Stimulated activated CD4-positive, alpha-beta T cell treated with anti-CD3 and anti-CD28 coated beads, Interleukin-1b, Interleukin-23, amount 100 ng/mL, for 1 hour (primary cell): ENCODE measurements at places on chromosomes 2 and 18.

- DNase-seq: no peak
These were observed 84.9 kb upstream of the ZCCHC2 start for GRCh38 chr18:62438018-62438329.

GRCh38 chr2:239824046-239824694 is 201.0 kb downstream of the NDUFA10 start:
- DNase-seq: no peak

GRCh38 chr2:9590641-9591040 is 35.0 kb upstream of the ADAM17 start:
- DNase-seq: no peak

DNA sequence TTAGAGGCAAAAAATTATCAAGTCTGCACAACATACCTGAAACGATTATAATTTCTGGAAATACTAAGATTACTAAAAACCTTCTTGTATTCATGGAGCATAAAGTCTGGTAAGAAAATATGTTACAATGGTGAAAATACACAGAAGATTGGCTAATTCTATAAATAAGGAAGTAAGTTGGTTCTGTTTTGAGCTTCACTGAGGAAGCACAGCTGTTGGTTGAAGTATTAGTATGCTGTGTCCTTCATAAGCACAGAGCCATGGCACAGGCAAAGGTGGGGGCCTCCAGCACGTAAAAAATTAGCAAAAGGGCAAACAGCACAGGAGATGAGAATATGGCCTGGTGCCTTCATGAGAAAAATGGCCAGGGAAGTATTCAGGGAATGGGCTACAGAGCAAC is 40.4 kb upstream of the ANKRD62 start:
- no peak for DNase-seq

GRCh38 chr18:78868330-78869316 is 111.0 kb upstream of the SALL3 start:
- no peak for DNase-seq

- DNase-seq: no peak
These were observed 112.6 kb downstream of the CHN1 start for GRCh38 chr2:174892546-174892945.

DNA sequence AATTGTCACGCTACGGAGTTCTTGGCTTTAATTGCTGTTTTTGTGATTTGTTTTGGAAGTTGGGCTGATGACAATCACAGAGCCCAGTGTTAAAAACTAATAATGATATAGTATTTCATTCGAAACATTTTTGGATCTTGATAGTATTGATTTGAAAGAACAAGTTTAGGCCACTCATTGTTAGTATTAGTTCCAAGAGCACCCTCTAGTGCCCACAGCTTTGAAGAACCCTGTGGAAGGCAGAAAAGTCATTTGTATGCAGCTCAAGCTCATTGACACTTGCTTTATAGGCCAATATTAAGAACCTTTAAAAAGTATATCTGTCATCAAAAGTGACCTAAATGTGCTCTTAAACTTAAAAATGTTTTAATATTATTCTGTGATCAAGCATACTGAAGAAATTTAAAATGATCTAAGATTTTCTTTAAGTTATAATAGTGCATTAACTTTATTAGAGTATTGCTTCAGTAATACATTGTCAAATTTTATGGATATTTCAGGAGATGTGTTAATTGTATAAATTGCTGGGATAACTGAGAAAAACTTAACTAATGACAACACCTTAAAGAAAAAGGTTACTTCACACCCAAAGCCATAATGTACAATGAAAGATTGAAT is 191.0 kb downstream of the GRB14 start:
- no peak for DNase-seq

- no peak for DNase-seq
These were observed 50.6 kb upstream of the PTPRM start for GRCh38 chr18:7516266-7517117.

- DNase-seq: no peak
These were observed 2.0 kb upstream of the KIDINS220 start for GRCh38 chr2:8839189-8839965.

GRCh38 chr2:54471221-54471711 is 15.1 kb downstream of the SPTBN1 start:
- DNase-seq: no peak

GRCh38 chr2:232512602-232513001 is 7.6 kb upstream of the PRSS56 start:
- no peak for DNase-seq

DNA sequence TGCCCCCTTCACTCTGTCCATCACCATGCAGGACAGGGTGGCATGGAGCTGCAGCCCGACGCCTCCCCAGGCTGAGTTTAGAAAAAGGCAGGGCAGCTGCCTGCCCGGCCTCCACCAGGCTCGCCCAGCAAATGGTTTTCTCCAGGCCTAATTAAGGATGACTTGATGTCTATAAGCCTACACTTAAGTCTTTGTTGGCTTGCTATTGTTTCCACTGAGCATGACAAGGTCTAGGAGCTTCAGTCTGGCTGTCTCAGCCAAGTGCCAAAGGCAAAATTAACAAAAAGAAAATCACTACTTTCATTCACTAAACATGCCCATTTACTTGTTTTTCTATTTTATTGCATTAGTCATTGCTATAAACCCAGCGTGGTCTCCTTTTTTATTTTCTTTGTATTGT is 372.2 kb downstream of the INSIG2 start:
- no peak for DNase-seq

DNA sequence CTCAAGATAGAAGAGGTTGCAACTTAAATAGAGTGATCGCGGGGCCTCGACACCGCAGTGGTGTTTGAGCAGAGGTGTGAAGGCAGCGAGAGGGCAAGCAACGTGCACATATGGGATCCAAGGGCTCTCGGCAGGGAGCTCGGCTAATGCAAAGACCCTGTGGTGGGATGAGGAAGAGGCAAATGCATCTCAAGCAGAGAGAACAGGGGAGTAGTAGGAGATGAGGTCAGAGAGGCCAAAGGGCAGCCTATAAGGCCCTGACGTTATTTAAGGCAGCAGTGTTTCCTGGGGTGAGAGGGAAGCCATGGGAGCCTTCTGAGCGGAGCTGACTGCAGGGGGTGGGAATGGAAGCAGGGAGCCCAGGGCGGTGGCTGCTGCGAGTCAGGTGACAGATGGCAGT is 74.5 kb downstream of the MRPS9 start:
- no peak for DNase-seq

GRCh38 chr2:18345848-18346247 is 214.6 kb downstream of the RDH14 start:
- DNase-seq: no peak

- no peak for DNase-seq
These were observed 472.7 kb upstream of the TRIB2 start for GRCh38 chr2:12244070-12244469.

- no peak for DNase-seq
These were observed 164.4 kb downstream of the TMEFF2 start for GRCh38 chr2:192030289-192030688.

DNA sequence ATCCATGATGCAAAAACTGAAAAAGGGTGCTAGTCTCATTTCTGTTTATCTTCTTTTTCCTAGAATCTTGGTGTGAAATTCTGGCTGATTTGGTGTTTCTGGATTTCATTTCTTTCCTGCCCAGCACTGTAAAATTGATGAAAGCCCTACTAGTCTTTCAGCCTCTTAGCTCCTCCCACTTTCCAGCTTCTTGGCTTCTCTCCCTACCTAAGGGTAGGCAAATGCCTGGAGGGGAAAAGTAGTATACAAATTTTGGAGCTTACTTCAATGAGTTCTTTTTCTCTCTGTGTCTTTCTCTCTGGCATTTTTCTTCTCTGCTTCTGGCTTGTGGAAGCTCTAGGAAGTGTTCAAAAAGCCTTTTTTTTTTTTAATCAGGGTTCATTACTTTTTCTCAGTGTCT is 160.5 kb downstream of the XIRP2 start:
- no peak for DNase-seq

DNA sequence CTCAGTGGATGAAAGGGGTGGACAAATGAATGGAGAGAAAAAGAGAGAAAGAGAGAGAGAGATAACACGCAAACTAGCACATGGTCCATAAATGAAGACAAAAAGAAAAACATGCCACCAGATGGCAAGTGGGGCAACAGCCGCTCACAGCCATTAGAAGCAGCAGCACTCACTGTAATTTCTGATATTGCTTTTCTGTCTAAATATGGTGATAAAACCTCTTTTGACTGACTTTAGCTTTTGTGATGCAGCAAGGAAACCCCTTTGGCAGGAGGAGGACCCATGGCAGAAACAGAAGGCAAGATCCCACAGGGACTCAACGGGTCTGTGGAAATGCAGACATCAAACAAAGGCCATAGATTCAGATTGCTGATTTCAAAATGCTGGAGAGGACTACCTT is 88.0 kb upstream of the CDH20 start:
- DNase-seq: no peak

- no peak for DNase-seq
These were observed 34.6 kb downstream of the SETBP1 start for GRCh38 chr18:44715245-44715644.

GRCh38 chr2:220053919-220054318 is 426.5 kb downstream of the SLC4A3 start:
- DNase-seq: no peak

- no peak for DNase-seq
These were observed 46.2 kb downstream of the CCBE1 start for GRCh38 chr18:59651071-59651470.

DNA sequence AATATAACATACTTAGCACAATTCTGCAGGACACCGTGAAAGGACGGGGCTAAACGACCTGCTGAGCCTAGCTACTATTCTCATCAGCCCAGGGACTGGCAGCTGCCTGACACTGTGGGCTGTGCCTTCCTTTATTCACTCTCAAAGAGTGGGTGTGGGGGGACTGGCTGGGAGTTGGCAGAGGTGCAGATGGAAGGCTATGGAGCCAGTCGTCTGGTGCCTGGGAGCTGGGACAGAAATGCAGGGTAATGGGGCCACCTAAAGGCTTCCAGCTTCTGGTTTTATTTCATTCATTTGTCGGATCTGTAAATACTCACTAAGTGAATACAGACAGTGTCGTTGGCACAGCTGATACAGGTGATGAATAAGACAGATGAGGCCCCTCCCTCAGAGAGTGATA is 56.0 kb upstream of the NFU1 start:
- DNase-seq: no peak

DNA sequence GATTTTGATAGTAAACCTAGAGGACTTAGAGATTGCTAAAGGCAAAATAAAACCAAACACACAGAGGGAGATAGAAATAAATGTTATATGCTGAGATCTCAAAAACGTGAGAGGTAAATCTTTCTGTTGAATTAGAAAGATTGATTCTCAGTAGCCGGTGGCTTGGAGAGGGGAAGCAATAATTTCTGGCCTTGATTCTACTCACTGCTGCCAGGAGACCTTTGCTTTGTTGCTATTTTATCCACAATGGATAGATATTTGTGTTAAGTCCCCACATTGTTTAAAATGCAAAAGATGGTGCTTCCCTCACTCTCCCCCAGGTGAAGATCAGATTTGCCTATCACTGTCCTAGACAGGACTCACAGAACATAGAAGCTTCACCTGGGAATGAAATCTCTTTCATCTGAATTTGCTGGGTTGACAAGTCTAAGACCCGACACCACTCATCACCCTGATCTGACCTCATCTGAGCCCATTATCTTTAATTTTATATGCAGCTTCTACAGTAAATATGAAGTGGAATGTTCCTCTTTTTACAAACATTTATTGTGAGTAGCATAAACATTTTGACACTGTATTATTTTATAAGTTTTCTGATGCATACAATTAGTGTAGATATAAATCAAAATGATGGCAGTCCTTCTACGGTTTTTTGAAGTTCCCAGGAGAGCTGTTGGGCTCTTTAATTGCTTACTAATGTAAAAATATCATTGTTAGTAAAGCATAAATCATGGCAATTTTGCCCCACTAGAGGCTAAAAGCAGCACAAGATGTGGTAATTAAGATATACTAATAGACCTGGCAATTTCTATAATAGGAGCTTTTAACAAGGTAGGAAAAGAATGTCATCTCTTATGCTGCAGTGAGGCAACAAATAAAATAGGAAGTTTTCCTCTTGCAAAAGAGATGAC is 149.7 kb downstream of the DCC start:
- DNase-seq: no peak

- DNase-seq: no peak
These were observed 6.0 kb downstream of the CIAO1 start for GRCh38 chr2:96271995-96272394.

- no peak for DNase-seq
These were observed 78.6 kb downstream of the FAM228A start for GRCh38 chr2:24253303-24253919.

- no peak for DNase-seq
These were observed 189.7 kb downstream of the LRRTM1 start for GRCh38 chr2:80114812-80115211.

DNA sequence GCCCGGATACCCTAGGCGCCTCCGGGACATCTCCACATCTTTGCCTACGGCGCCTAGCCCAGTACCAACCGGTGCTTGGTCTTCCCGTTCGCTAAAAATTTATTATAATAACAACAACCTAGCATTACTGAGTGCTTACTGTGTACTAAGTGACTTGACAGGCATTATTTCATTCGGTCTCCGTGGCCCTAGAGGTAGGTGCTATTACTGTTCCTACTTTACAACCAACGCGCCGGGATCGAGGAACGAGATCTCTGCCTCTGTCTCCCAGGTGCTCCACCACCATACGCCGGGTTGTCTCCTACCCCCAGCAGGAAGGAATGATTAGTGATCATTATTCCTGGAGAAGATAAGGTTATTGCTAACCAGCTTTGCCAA is 657 bp upstream of the BIN1 start:
- no peak for DNase-seq

- no peak for DNase-seq
These were observed 22.8 kb downstream of the ARHGAP28 start for GRCh38 chr18:6752202-6752860.

- no peak for DNase-seq
These were observed 59.2 kb downstream of the IL1R2 start for GRCh38 chr2:102050854-102051391.

GRCh38 chr2:182868054-182868796 is 1.8 kb upstream of the FRZB start:
- no peak for DNase-seq

- DNase-seq: no peak
These were observed 238.3 kb upstream of the TRIB2 start for GRCh38 chr2:12478151-12479064.

DNA sequence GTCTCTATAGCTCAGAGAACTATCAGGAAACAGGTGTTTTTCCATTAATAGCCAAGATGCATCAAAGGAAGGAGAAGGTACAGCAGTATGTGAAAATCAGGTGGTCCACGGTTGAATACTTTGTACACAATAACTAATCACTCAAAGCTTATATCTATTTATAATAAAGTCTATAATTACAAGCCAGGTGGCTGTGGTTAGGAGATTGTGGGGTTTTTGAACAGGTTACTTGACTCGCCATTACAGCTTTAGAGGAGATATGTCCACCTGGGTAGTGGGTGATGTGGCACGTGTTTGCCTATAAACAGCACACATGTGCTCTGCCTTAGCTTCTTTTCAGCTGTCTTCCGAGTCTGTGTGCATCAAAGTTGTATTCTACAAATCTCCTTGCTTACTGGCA is 892.2 kb upstream of the ZEB2 start:
- no peak for DNase-seq

- no peak for DNase-seq
These were observed 113.0 kb downstream of the RBMS1 start for GRCh38 chr2:160380611-160381010.

GRCh38 chr2:220043990-220044335 is 416.5 kb downstream of the SLC4A3 start:
- no peak for DNase-seq

- DNase-seq: no peak
These were observed 167.9 kb upstream of the NXPH2 start for GRCh38 chr2:138948070-138948539.
